ENCODE measurements at places on chromosomes 7 and 10.

- no peak for DNase-seq
These were observed 1.5 kb upstream of the SKIDA1 start for GRCh38 chr10:21526860-21527597.

DNA sequence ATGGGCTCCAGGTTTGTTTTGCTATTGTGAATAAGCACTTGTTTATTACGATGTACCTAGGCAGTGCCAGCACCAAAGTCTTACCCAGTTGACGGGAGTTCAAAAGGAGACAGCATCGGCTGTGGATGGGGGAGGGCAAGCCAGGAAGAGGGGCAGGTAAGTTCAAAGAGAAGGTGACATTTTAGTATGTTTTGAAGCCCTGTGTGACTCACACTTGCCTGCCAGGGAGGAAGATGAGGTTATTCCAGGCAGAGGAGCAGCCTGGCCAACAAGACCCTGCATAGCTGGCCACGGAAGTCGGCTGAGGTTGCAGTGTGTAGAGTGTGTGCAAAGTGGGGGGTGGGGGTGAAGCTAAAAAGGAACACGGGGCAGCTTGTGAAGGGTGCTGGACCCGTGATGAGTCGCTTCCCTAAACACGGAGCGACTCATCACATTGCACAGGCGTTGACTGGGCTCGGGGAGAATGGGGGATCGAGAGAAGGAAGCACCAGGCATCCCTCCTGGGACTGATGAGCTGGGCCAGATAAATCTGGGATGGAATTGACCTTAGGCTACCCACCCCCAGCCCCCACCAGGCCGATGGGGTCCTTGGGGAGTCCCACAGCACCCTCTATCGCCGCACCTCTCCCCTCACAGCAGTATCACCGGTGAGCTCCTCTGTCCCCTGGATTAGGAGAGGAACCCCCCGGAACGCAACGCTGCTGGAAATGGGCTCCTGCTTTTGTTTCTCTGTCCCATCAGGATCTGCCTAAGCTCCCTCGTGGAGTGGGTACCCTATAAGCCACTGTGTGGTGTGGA is 97.9 kb upstream of the IKZF1 start:
- no peak for DNase-seq

DNA sequence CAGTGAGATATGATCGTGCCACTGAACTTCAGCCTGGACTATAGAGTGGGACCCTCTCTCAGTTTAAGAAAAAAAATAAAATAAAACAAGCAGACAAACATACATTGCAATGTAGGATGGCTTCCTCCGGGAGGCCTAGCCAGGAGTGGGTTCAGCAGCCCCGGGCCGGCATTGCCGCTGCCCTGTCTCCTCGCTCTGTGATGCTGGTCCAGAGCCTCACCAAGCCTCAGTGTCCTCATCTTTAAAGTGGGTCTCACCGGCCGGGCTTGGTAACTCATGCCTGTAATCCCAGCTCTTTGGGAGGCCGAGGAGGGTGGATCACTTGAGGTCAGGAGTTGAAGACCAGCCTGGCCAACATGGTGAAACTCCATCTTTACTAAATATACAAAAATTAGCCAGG is 71.6 kb downstream of the PTPRE start:
- DNase-seq, result no peak

GRCh38 chr7:151927011-151927410 is 29.2 kb upstream of the GALNTL5 start:
- DNase-seq, result no peak
